ENCODE measurements at places on chromosomes 4 and X.

DNA sequence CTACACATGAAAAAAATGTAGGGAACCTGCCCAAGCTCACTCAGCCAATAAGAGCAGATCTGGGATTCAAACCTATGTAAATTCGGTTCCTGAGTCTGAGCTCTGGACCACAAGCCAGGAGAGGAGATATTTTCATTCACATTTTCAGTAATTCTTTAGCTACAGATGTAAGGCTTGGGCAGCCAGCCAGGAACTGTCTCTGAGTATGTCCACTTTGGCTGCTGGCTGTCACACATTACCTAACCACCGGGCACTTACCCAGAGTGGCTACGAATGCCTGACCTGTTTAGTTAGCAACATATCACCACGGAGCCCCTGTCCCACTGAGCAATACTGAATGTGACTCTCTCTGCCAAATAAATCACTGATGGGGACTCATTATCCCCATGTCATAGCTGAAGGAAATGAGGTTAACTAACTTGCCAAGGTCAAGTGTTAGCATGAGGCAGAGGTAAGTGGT lies 15.3 kb downstream of the USP46 start:
- DNase-seq, result peak; percentile 76

DNA sequence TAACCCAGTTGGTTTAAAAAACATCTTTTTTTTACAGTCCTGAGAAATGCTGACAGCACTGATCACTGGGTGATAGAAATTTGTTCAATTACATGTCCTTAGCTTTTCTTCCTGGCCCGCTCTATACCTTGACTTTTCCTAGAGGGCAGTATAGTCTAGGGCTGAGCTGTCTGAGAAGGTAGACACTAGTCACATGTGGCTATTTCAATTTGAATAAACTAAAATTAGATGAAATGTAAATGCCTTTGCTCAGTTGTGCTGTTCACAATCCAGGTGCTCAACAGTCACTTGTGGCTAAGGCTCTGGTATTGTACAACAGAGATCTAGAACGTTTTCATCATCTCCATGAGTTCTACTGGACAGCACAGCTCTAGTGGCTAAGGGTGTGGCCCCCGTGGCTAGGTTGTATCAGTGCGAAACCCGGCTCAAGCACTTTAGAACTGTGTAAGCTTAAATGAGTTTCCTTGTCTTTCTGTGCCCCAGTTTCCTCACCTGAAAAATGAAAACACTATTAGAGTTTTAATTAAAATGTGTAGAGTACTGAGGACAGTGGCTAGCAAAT lies 111.6 kb upstream of the WDR17 start:
- peak; percentile 8 for DNase-seq

GRCh38 chr4:5647351-5647750 lies 61.0 kb downstream of the EVC2 start:
- no peak for DNase-seq

DNA sequence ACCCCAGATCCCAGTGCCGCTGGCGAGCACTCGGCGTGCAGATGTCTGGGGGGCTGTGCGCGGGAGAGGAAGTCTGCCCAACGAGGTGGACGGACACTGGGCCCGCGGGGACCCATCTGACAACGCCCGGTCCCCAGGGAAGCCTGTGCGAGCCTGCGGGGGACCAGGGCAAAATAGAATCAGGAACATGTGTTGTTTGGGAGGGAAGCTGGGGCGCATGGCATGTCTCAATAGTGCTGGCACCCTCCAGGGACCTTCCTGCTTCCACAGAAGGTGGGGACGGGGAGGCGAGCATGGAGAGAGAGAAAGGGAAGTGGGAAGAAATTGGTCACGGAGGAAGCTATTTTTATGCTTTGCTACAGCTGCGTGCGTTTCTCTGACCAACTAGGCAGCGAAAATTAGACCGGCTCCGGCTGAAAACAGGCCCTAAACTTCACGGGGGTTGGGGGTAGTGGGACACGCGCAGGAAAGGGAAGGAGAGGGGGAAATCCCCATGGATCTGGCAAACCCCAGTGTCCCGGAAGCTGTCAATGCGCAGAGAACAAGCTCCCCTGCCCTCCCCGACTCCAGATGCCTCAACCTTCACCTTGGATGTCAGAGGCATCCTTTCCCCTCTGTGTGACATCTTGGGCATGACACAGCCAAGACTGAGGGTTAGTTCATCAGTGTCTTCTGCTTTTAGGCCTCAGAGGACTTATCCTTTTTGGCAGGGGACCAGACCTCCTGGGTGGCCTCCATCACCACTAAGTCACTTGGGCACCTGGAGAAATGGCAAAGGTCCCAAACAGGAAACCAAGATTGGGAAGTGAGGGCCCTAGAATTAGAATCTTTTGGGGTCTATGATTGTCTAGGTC lies 169.8 kb upstream of the BCOR start:
- DNase-seq, result no peak

- DNase-seq, result no peak
Observed at GRCh38 chr4:153218961-153219360, 14.7 kb downstream of the TRIM2 start.

- DNase-seq, result peak; percentile 70
Observed at GRCh38 chr4:38804654-38805295, at the start of gene TLR1. Gene TLR1, minus strand, starts transcription at chr4:38804791. Its CDS starts 5,960 bp downstream, at chr4:38798831.

- DNase-seq, result peak; percentile 67
Observed at GRCh38 chrX:136183917-136184316, 36.6 kb downstream of the FHL1 start.

DNA sequence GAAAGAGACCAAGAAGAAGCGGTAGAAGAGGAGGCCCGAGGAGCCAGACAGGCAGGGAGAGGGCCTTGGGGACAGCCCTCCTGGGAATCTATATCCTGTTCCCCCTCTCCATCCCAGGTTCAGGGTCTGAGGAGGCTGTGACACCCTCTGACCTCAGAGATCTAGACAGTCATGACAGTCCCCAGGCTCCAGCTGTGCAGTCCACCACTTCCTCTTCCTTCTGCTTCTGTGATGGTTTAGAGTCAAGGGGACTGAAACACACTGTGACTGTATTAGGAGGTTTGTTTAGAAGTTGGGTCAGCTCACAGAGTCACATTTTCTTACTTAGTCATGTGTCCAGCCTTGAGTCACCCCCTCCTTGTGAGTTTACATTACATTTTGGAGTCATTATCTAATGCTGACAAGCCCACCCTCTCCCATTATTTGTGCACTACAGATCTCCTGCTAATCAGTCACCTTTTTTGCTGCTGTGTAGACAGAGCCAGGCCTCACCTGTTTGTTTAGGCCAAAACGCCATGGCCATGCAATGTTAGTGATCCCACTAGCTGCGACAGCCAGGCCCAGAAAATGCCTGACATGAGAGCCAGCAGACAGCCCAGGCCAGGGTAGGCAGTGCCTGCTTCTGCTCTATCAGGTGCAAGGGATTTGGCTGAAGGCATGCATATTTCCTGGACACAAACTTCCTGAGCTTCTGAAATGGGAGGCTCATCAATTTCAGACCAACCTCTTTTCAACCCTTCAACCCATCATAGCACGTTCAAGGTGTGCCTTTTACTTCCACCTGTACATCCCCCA lies 26.0 kb downstream of the MANBA start:
- peak; percentile 53 for DNase-seq

DNA sequence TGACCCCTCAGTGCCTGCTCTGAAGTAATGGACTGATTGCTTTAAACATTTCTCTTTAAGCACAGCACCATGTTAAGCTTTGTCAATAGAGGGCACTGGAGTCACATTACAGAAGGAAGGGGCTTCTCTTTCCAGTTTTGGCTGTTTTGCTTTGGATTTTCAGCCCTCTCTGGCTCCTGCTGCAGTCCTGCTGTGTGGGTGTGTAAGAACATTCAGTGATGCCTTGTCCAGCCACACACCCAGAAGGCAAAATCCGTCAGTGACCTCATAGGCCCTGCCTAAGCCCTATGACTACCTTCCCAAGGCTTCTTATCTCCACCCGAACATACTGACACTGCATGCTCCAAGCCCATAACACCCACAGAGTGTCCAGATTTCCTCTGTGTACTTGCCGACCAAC lies 215.3 kb upstream of the CTSO start:
- DNase-seq, result peak; percentile 94

- no peak for DNase-seq
Observed at GRCh38 chr4:185534866-185535611, at the start of gene PDLIM3. Gene PDLIM3, minus strand, starts transcription at chr4:185535507. Its CDS starts 73 bp downstream, at chr4:185535434.

GRCh38 chrX:53882331-53882730 lies 161.9 kb downstream of the PHF8 start:
- DNase-seq, result peak; percentile 7

DNA sequence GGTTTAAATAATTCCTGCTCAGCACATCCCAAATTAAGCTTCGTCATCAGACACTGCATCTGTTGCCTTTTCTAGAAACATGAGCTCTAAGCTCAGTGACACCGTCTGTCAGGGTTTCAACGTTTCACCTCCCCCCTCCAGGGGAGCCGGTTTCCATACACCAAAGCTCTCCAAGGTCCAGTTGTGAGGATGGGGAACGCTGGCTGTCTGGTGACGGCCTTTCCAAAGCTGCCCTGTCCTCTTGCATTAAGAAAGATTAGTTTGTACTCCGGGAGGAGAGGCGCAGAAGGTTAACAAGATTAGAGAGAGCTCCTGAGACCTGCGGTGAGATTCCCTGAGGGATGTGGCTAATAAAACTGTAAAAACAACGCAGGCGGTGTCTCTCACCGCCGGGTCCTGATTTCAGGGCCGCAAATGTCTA lies 43.2 kb downstream of the ASMT start:
- DNase-seq, result no peak

GRCh38 chrX:132188175-132188574 lies 31.1 kb downstream of the RAP2C start:
- no peak for DNase-seq

DNA sequence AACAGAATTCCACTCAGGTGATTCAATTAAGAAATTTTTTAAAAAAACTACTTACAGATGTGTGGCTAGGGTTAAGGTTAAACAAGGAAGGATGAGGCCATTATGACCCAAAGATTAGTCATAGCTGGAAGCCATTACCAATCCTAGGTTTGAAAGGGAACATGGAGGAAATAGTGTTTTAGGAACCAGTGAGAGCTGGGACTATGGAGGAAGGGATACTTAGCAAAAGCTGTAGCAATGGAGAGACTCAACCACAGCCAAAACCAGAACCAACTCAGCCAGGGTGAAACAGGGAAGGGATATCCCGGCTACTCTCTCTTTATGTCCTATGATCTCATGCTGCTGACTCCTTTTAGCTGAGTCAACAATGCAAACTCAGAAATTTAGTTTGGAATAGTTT lies 148.6 kb upstream of the CNKSR2 start:
- DNase-seq, result peak; percentile 64

DNA sequence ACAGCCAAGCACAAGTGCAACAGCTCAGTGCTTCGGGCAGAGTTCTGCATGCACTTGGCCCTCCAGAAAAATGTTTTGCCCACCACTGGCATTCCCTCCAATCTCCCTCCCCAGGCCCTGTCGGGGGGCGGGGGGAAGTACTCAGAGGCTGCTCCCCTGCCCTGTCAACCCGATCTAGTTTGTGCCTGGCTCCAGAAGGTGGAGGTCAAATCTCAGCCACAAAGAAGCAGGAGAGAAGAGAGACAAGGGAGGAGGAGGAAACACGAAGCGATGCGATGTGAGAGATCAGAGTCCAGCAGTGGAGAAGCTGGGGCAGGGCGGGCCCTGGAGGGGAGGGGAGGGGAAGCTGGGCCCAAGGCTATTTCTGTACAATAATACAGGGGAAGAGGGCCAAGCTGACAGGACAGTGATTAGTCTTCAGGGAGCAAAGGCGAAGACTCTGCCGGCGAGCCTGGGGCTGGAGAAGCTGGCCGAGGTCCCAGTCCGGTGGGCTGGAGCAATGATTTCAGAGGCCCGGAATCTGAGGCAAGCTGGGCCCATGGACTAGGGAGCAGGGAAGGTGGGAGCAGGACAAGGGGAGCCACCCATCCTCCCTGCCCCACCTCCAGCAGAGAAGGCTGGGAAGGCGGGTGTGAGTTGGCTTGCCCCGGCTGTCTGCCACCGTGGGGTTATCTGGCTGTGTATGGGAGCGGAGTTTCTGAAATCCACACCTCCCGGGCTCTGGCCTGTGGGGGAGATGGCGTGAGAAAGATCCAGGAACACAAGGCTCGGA lies 167.1 kb downstream of the EFNB1 start:
- DNase-seq, result peak; percentile 70

- peak; percentile 54 for DNase-seq
Observed at GRCh38 chrX:7996414-7996813, 69.2 kb upstream of the PNPLA4 start.

DNA sequence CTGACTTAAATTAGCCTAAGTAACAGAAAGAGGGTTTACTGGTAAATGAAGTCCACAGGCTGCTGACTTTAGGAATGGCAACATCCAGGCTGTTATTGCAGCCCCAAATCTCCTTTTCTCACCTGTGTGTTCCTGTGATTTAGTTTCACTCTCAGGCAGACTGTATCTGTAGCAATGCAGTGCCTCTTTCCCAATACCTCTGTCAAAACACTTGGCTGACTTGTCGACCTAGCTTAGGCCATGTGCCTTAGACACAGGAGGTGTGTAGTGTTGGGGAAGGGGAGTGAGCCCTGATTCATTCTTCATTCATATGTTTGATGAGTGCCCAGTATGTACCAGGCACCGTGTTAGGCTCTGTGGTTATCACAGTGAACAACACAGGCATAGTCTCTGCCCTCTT lies 46.9 kb downstream of the JADE3 start:
- DNase-seq, result peak; percentile 7

DNA sequence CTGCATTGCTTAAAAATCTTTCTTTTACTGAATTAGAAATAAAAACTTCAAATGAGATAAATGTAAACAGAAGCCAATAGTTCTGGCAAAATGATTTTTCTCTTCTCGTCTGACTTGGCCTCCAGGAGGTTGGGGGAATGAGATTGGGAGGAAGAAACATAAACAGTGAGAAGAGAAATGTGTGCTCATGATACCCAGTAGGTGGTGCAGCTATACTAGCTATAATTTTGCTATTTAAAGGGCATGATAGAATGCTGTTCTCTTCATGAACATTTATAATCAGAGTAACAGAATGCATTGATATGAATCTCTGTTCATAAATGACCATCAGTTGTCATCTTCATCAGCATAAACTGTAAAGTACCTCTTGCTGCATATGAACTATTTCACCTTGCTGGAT lies 85.5 kb downstream of the TACR3 start:
- peak; percentile 2 for DNase-seq

GRCh38 chr4:10687526-10687925 lies 3.0 kb upstream of the CLNK start:
- DNase-seq, result no peak

GRCh38 chr4:158130204-158130603 lies 42.6 kb downstream of the GASK1B start:
- no peak for DNase-seq

GRCh38 chr4:95293014-95293413 lies 255.8 kb downstream of the UNC5C start:
- no peak for DNase-seq

DNA sequence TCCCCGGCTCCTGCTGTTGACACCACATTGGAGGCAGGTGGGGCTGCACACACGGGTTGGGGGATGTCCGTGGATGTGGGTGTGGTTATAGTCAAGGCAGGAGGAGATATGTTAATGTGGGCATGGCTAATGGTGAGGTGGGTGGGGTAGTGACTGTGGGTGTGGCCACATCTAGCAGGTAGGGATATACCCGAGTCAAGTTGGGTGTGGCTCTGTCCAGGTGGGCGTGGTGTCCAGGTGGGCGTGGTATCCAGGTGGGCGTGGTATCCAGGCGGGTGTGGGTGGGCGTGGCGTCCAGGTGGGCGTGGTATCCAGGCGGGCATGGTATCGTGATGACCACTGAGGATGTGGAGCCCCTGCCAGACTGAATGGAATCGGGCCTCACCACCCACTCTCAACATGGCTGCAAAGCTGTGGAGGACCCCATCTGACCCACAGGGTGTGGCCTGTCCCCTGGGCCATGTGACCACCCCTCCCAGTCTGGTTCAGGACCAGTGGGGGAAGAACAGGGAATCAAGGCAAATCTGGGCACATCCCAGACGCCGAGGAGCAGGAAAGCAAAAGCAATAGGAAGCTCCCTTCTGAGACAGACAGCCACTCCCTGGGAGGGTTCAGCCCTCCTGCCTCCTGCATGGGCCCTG lies 21.0 kb downstream of the MAN2B2 start:
- peak; percentile 3 for DNase-seq

- peak; percentile 57 for DNase-seq
Observed at GRCh38 chr4:17310269-17310652, 201.6 kb downstream of the QDPR start.
